ENCODE measurements at places on chromosomes 3 and 15. TPM values are rescaled to one million over a fixed set of nuclear protein-coding genes. Genes with fewer than 3 reads are reported as not detected.

DNA sequence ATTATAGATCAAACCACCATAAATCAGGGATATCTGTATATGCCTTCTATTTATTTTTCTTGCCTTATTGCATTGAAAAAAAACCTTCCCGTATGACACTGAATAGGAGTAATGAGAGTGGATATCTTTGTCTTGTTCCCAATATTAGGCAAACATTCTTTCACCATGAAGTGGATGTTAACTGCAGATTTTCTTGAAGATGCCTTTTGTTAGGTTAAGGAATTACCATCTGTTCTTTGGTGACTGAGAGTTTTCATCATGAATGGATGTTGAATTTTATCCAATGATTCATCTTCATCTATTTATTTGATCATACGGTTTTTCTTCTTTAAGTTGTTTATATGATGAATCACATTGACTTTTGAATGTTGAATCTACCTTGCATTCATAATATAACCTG lies 47.1 kb upstream of the MECOM start:
- H3K27me3 ChIP-seq = no peaks in the 10 kb centered on the region
- H3K36me3 ChIP-seq = no peaks in the 10 kb centered on the region
- H3K27ac ChIP-seq = no peak overlapping the region
- no peaks in the 10 kb centered on the region for H3K4me1 ChIP-seq
- H3K4me3 ChIP-seq = no peak overlapping the region
- no peak for DNase-seq

TMEM212 gene
- not detected for total RNA-seq

- peak; percentile 40 for DNase-seq
- no peaks in the 10 kb centered on the region for H3K27me3 ChIP-seq
- no peak overlapping the region for H3K27ac ChIP-seq
- H3K4me1 ChIP-seq = no peaks in the 10 kb centered on the region
Measured at GRCh38 chr3:13507570-13508339, 27.6 kb downstream of the HDAC11 start.

C3orf22 gene
- total RNA-seq = not detected

- no peaks in the 10 kb centered on the region for H3K4me1 ChIP-seq
- no peaks in the 10 kb centered on the region for H3K36me3 ChIP-seq
- H3K27me3 ChIP-seq = peaks cover 13% of the 10 kb centered on the region
Measured at GRCh38 chr3:53726643-53727042, 119.6 kb downstream of the CHDH start.

DNA sequence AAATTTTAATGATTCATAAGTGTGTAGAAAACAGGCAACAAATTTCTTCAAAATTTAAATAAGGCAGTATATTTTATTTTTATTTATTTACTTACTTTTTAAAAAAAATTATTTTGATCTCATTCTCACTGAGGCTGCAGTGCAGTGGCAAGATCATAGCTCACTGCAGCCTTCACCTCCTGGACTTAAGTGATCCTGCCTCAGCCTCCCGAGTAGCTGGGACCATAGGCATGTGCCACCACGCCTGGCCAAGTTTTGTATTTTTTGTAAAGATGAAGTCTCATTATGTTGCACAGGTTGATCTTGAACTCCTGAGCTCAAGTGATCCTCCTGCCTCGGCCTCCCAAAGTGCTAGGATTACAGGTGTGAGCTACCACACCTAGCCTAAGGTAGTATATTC lies 61.2 kb upstream of the XRN1 start:
- no peak overlapping the region for H3K27ac ChIP-seq
- H3K4me1 ChIP-seq = no peaks in the 10 kb centered on the region
- H3K27me3 ChIP-seq = no peaks in the 10 kb centered on the region
- no peak overlapping the region for H3K4me3 ChIP-seq

GRCh38 chr3:113697500-113698090 lies 1.2 kb upstream of the USF3 start:
- peak overlapping the region; percentile 99 for H3K27ac ChIP-seq
- H3K4me1 ChIP-seq = peaks cover 47% of the 10 kb centered on the region
- H3K27me3 ChIP-seq = no peaks in the 10 kb centered on the region
- no peak for DNase-seq
- H3K36me3 ChIP-seq = no peaks in the 10 kb centered on the region

TRH gene
- total RNA-seq = not detected

FBLN2 gene
- total RNA-seq = 32.9 TPM

DNA sequence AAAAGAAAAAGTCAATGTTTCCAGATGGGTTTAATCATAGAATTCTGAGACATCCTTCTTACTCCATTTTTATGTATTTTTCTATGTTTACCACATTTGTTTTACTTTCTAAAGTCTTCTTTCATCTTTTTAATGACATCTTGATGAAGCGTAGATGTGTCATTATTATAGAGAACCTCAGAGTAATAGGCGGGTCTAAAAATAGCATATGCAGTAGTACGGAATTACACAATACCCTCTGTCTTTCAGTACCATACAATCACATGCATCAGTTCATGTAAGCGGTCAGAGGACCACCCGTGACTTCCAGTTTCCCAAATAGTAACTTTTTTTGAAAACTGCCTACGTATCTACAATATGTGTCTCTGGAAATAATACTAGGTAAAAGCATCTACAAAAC lies 224.0 kb downstream of the PLOD2 start:
- no peaks in the 10 kb centered on the region for H3K4me1 ChIP-seq
- H3K27me3 ChIP-seq = no peaks in the 10 kb centered on the region
- no peak for DNase-seq
- H3K4me3 ChIP-seq = no peak overlapping the region
- H3K27ac ChIP-seq = no peak overlapping the region
- no peaks in the 10 kb centered on the region for H3K36me3 ChIP-seq

Data from stomach (tissue), 19 donors.